ENCODE measurements at places on chromosomes 5 and 9.

GRCh38 chr5:10621832-10622231, 58.0 kb downstream of the ANKRD33B start:
- no peak for DNase-seq

DNA sequence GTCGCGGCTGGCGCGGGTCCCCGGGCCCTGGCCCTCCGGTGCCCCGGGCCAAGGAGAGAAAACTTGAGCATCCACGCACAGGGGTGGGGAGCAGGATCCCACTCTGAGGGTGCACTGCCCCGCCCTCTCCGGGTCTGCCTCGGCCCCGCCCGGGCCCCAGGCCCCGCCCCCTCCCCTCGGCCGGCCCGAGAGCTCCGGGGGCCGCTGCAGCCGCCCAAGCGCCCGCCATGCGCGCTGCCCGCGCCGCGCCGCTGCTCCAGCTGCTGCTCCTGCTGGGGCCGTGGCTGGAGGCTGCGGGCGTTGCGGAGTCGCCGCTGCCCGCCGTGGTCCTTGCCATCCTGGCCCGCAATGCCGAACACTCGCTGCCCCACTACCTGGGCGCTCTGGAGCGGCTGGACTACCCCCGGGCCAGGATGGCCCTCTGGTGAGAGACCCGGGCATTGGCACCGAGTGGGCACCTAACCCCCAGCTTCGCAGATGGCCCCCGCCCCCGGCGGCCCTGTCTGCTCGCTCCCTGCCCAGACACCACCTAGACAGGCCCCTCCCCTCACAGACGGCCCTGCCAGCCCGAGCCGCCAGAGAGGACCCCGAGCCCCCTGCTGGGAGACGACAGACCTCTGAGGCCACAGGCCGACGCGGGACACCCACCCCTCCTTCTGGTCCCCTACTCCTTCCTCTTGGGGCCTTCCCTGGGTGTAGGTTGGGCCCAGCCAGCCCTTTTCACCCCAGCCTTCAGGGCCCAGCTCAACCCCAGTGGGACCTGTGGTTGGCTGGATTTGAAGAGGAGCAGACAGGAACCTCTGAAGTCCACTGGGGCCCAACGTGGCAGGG, at the start of gene CERCAM:
Gene CERCAM, plus strand, starts transcription at position 207 of the 831 bp plus-strand sequence. Its CDS starts 21 bp downstream, at position 228.
- DNase-seq: no peak

DNA sequence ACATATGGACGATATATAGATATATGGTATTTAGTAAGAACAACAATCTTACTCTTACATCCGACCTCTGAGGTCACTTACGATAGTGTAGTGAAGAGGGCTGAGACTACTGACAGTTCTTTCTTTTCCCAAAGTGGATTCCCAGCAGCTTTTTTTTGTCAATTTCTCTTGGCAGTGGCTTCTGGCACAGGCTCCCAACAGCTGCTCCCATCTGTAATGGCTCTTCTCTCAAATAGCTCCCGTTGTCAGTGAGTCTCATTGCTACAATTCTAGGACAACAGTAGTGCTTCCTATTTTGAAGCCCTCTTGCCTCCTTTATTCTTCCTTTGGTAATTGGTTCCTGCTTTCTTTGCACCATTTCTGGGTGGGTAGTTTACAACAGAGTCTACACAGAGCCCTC, 68.4 kb downstream of the SLC25A46 start:
- DNase-seq: no peak

DNA sequence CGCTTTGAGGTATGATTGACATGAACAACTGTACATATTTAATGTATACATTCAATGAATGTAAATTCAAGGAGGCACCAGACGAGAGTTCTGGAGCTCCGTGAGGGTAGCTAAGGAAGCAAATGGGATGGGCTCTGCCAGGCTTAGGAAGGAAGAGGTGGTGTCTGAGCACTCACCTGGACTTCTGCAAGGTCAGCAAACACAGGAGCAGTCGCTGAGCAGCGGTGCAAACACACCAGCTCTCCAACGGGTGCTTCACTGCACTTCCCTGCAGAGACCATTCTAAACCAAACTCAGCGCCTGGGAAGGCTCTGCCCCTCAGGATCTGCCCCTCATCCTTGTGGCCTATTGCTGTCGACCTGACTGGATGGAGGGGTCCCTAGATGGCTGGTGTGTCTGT, 101.5 kb downstream of the COL23A1 start:
- DNase-seq: no peak

- DNase-seq: no peak
These were observed 18.3 kb downstream of the CSF1R start for GRCh38 chr5:150068071-150068470.

All from hematopoietic multipotent progenitor cell treated with erythropoietin and hydrocortisone succinate and interleukin-3 and kit ligand, for 8 days (in vitro differentiated cells).